ENCODE measurements at places on chromosomes 12 and 14. TPM values are rescaled to one million over a fixed set of nuclear protein-coding genes. Genes with fewer than 3 reads are reported as not detected.

The FAM186B gene
- 0.69 TPM for total RNA-seq

The TAC3 gene
- not detected for total RNA-seq

- no peak for ATAC-seq
Observed at GRCh38 chr12:111624540-111624939, 25.4 kb upstream of the ATXN2 start.

DNA sequence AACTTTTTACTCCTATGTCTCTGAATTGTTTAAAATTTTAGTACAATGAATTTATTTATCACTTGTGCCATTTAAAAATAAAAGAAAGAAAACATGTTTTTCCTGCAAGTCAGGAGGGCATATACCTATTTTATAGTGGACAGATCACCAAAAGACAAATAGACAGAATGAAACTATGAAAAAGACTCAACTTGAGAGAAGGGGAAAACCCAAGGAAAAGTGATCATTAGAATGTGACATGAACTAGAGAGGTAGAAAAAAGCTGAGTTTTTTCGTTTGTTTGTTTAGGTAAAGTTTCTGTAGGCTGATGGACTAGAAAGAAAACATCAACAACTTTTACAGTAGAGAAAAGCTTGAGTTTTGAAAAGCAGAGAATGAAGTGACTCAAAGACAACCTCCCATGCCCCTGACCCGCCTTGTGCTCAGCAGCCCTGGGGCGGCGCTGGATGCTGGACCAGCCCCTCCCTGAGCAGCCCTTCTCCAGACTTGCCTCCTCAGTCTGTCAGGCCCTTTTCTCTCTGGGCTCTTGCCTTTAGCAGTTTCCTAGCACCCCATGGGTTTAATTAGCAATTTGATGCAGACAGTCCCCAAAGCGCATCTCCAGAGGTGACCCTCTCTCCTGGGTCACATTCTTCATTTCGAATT is 95.1 kb upstream of the ARID2 start:
- no peak for ATAC-seq

DNA sequence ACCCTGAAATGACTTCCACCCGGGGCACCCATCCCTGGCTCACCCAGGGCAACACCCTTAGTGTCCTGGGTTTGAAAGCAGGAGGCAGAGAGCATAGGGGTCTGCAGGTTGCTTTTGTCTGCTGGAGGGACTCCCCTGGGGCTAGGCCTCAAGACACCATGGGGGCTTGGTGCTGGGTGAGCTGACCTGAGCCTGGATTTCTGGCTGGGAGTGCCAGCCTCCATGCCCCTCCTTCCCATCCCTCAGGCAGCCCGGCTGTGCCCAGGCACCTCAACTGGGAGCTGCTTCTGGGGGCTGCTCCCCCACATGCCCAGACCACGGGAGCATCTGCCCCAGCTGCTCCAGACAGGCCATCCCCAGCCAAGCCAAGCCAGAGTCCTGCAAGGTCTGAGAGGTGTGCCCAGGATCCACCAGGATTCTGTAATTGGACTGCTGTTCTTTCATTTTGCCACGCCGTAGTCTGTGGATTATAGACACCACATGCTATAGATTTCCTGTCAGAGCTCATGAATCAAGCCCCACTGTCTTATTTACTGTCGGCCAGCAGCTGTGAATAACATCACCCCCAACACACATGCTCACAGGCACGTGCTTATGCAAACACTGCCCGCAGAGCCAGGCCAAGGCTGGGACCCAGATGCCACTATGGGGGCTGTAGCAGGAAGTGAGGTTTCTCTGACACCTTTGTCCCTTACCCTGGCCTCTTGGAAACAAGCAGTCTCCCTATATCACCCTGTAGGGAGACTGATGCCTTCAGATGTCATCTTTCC is 29.4 kb upstream of the ESRRB start:
- no peak for ATAC-seq

DNA sequence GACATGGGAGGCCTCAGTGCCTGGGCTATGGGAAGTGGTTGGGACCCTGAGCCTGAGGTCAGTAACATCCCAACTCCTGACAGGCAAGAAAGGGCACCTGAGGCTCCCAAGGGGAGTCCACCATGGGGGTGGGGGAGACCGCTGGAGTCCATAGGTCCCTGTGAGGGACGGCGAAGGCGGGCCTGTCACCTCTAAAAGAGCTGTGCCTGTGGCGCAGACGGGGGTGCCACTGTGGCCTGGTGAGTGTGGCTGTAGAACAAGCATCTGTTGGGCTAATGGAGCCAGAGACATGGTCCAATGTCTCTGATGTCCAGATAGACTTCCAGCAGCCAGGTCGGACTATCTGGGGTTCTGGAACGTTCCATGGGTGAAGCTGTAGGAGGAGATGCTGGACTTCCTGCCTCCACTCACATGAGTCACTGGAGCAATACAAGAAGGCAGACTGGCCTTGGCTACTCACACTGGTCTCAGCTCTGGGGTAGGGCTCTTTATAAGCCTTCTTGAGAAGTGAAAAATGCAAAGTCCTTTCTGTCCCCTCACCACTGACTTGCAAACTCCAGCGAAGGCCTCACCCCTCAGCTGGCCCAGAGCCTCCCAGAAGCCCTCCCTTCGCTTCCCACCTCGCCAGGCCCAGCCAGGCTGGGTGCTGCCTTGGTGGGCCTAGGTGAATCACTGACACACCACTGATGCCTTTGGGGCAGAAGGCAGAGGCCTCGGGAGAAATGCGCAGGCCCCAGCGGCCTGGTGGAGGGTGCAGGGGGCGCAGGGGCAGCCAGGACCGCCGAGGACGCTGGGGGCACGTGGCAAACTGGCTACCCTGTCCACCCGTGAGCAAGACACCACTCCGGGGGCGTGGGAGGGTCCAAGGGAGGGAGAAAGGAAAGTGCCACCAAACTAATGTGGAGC is 1.1 kb upstream of the TRAF3 start:
- no peak for ATAC-seq

All from gastroesophageal sphincter (tissue), 4 donors.